Stimulated activated naive CD4-positive, alpha-beta T cell treated with Interleukin-2 at 50 U/mL for 16 hours (primary cell): ENCODE measurements at places on chromosomes 2 and 18.

DNA sequence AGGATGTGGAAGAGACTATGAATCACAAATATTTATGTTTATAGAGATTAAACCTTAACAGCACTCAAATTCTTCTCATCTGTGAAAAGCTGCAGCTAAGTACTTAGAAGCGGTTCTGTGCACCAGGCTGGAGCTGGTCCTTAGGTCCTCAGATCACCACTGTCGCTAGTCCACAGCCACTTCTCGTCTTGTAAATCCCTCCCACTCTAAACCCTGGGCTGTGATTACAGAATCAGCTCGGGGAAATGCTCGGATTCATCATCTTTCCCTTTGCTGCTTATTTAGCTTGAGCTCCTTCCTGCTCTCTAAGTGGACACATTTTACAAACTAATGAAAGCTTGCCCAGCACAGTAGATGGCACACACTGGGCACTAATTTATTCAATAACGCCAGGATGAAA, 61.7 kb downstream of the RNF152 start:
- no peak for DNase-seq

- no peak for DNase-seq
Measured at GRCh38 chr18:50011813-50012435, 183.0 kb downstream of the MYO5B start.

DNA sequence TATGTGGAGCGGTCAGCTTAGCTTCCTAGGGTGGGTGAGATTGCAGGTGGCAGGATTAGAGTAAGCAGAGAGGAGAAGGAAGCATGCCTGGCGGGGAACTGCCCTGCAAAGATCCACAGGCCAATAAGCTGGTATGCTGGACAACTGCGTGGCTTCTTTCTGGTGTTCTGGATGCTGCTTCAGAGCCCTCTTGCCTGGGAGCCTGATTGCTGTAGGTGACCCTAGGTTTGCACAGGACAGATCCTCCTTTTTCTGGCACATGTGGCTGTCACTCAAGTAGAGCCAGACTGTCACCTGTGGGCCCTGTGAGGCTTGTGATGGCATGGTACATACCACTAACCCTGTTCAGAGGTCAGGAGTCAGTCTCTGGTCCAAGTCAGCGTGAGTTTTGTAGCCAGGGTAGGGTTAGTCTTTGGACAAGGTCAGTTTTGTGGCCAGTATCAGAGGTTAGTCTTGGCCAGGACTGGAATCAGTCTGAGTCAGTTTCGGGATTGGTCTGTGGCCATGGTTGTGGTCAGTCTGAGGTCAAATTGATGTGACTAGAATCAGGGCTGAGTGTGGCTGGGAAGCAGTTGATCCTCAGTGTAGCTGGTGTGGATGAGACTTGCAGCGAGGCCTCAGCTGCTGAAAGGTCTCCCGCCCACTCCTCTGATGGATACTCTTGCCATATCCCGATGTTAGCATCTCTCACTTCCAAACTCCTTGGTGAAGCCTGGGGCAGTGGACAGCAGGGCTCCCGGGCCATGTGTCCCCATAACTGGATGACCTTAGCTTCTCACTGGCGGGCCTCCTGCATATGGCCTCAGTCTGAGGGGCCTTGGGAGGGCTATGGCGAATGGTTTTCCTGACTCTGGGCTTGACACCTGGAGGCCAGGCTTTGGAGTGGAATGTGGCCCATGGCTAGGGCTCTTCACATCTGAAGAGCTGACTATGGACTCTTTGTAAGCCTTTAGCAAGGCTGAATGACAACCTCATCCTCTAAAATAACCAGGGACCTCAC, 260.5 kb downstream of the DYSF start:
- DNase-seq = no peak

- DNase-seq = no peak
Measured at GRCh38 chr18:10752382-10752781, 226.6 kb downstream of the NAPG start.

- DNase-seq = no peak
Measured at GRCh38 chr2:44397447-44398175, 35.9 kb downstream of the CAMKMT start.

GRCh38 chr2:229627728-229628127, 86.6 kb downstream of the DNER start:
- no peak for DNase-seq

DNA sequence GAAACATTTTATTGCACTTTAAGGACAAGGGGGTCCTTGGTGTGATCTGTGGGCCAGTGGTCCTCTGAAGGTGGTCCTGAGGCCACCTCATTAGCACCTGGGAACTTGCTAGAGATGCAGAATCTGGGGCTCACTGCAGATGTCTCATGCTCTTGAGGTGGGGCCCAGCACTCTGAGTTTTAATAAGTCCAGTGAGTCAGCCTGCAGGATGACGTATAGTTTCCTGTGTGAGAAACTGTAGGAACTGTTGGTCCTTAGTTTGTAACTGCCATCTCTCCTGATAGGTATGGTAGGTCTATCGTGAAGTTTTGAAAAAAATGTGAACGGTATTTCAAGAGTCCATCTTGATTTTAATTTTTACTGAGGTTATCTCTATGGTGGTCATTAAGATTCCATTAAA, 2.8 kb downstream of the TRPM8 start:
- DNase-seq = no peak

DNA sequence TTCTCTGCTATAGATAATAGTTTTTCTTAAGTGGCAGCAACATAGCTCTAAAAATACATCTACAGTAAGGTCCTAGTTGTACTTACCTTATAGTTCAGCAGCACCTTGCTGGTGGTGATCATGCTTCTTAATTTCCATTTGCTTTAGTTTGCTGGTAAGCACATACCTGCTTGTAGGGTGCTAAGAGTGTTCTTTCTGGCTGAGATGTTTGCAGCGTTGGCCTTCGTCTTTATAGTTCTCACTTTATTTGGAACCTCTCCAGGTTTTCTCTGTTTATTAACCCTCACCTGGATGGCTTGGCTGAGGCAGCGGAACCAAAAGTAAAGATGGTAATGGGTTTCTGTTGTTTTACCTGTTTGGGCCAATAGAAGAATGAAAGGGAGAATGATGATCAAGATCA, 123.6 kb upstream of the EFEMP1 start:
- DNase-seq = no peak

GRCh38 chr2:183284606-183285005, 160.4 kb downstream of the NUP35 start:
- DNase-seq = no peak

DNA sequence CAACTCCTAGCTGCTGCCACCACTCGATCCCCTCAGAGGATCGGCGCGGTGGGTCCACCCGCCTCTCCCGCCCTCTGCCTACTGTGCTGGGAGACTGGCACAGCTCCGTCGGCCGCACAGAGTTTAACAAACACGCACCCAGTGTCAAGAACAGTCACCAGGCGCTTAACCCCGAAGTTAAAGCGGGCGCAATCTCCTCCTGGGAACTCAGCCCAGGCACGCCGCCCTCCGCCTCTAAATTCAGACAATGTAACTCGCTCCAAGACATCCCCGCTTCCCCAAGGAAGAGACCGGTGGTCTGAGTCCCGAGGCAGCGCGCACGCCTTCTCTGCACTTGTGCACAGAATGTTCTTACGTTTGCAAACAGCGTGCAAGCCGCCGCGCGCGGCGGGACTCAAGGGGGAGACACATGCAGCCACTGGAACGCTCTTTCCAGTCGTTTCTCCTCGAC, 533 bp downstream of the CXCR4 start:
- peak; percentile 38 for DNase-seq

- DNase-seq = no peak
Measured at GRCh38 chr2:85593023-85593422, 2.5 kb upstream of the RNF181 start.

GRCh38 chr2:198880986-198881385, 576.8 kb downstream of the SATB2 start:
- DNase-seq = no peak

GRCh38 chr2:84429328-84429727, 29.8 kb downstream of the SUCLG1 start:
- DNase-seq = no peak

GRCh38 chr2:165251366-165251765, 12.2 kb downstream of the SCN2A start:
- no peak for DNase-seq
